Thoracic aorta (tissue), 2 donors: ENCODE measurements at places on chromosomes 7 and 10. TPM values are rescaled to one million over a fixed set of nuclear protein-coding genes. Genes with fewer than 3 reads are reported as not detected.

LBX1 gene
- not detected for total RNA-seq

CPA4 gene
- total RNA-seq: not detected

PNLIPRP2 gene
- total RNA-seq: not detected

AKR1C1 gene
- total RNA-seq: 91.5 TPM

RHOBTB1 gene
- 19.6 TPM for total RNA-seq

LIPM gene
- not detected for total RNA-seq

PAPSS2 gene
- 20.4 TPM for total RNA-seq

HECW1 gene
- 2.3 TPM for total RNA-seq

CLCN1 gene
- not detected for total RNA-seq

LRRTM3 gene
- total RNA-seq: not detected
